ENCODE measurements at places on chromosomes 12 and 14.

GRCh38 chr12:33322519-33322918 lies 117.1 kb downstream of the SYT10 start:
- no peak for DNase-seq

DNA sequence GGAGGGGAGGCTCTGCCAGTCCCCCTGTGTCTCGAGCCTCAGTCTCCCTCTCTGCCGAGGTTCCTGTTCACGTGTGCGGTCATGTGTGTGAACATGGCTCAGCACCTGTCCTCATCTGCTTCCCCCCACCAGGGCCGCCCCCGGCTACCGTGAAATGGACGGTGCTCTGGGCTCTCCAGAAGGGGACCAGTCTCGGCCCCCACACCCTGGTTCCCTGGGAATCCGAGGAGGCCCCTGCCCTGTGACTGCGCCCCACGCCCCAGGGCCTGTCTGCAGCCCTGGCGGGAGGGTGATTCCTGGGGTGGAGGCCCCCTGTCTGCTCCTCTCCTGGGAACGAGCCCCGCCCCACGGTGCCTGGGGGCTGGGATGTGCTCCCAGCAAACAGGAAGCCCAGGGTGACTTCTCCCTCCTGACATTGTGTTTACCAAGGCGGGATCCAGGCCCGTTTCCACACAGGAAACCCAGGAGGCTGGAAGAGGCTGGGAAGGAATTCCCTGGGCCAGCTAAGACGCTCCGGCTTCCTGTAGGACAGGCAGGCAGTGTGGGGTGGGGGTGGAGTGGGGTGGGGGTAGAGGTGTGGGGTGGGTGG lies 46.6 kb downstream of the KIF26A start:
- no peak for DNase-seq

GRCh38 chr12:92732216-92732615 lies 29.4 kb downstream of the PLEKHG7 start:
- DNase-seq, result no peak

GRCh38 chr14:24051789-24052655 lies at the start of gene CARMIL3:
CARMIL3 (plus strand) TSS chr14:24052009; CDS start chr14:24052154, 145 bp downstream.
- peak; percentile 36 for DNase-seq

DNA sequence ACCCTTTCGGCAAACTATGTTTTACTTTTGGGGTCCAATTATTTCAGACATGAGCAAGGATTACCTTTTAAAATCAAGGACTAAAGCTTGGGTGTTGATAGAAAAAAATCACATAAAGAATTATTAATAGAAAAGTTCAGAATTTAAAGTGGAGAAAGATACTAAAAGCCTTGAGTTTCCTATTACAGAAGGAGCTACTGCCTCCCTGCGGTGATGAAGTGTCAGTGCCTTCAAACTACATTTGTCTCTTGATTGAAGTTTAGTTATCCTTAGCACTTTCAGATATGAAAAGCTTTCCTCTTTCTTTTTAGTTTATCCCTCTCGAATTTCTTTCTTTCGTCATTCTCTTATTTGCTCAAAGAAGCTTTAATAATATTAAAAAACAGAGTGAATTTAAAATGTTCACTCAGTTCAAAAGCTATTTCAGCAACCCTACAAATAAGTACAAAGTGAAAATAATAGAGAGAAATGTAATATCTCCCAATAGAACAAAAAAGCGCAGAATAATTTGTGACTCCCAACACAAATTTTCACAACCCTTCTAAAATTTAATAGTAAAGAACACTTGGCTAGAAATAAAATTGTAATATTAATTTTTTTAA lies 87.6 kb downstream of the SEC23A start:
- no peak for DNase-seq

DNA sequence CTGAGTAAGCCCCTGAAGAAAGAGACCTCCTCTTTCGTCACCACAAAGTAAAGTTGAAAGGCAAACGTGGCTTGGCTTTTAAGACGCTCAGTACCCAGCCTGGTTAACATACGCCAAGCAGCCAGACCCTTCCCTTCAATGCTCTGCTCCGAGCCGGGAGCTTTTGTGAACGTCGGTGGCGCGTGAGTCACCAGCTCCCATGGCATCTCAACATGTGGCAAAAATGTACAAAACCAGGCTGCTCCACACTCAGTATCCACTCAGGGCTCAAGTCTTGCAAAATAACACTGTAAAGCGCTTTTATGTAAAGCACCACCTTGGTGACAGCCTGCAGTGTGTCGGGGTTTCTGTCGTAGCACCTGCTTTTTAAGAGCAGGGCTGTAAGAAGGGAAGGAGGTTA lies 89.0 kb downstream of the SETD3 start:
- no peak for DNase-seq

DNA sequence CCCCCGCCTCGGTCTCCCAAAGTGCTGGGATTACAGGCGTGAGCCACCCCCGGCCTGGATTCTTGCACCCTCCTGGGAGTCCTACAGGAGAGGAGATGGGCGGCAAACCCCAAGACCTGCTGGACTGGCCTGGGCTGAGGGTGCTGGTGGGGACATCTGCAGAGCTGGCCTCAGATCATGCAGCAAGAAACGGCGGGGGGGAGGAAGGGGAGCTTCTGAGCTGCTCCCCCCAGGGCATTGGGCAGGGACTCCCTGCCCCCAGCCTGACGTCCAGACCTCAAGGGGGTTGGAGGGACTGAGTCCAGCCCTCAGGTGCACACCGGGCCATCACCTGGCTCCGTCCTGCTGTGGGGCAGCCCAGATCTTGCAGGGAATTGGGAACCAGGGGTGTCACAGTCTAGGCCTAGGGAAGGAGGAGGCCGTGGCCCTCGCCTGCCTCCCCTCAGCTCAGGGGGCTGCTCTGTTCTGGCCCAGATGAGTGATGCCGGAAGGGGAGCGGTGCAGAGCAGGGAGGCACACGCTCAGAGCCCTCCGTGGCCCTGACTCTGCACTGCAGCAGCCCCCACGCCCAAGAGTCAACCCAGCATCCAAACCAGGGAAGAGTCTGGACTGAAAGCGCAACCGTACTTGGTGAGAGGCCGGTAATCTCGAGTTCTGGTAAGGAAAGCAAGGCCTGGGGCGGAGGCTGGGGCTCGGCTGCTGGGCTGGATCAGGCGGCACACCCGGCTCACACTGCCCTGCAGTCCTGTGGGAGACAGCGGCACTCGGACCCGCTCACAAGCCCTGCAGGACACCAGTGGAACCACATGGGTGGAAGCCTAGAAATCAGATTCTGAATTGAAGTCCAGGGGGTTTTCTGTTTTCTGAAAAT lies 8.9 kb upstream of the AMN start:
- DNase-seq, result no peak

DNA sequence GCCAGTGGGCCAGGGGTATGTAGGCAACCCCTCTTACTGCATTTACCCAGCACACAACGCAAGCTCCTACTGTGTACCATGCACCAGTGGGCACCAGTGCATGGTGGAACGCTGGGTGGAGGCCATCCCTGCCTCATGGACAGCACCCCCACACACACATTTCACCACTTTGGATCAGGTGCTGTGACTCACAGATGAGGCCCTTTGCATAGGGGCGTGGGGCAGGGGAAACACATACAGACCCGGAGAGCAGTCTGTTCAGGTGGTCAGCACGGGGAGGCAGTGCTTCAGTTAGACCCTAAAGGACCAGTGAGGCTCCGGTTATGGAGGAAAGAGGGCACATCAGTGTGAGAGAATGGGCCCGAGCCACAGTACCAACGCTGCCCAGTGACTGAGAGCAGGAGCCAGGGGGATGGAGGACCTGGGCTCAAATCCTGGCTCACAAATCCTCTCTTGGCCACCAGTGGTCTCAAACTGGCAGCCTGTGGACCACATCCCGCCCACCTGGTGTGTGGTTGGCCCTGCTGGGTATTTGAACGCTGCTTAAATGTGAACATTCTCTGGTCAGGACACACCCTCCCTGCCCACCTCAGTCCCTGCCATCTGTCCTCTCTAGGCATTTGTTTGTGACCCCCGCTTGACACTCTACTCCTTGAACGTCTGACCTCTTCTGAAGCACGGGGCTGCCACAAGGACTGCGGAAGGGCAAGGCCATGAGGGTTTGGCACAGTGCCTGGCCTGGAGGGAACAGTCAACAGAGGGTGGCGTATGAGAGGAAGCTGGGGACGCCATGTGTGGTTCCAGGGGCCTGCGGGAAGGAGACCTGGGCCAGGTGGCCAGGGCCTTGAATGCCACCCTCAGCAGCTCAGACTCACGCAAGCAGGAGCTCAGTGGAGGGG lies 46.7 kb downstream of the FAM222A start:
- DNase-seq, result no peak

DNA sequence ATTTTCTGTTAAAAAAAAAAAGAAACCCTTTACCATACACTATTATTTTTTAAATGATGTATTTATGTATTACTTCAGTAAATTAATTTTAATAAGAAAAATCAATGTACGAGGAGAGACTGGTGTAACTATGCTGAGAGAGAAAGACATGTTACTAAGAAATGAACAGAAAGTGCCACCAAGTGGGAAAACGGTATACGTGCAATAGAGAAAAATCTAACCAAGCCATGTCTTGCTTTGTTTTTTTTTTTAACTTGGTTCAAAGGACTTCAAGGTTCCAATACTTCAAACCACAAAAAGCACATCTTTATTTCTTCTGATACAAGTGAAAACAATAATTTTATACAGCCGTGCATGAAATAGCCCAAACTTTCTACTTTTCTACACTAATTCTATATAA lies 22.9 kb downstream of the NDUFA12 start:
- no peak for DNase-seq

- DNase-seq, result peak; percentile 99
Measured at GRCh38 chr12:71754461-71755145, at the start of gene RAB21. RAB21 (plus strand) TSS chr12:71754863; CDS start chr12:71755130, 267 bp downstream.

DNA sequence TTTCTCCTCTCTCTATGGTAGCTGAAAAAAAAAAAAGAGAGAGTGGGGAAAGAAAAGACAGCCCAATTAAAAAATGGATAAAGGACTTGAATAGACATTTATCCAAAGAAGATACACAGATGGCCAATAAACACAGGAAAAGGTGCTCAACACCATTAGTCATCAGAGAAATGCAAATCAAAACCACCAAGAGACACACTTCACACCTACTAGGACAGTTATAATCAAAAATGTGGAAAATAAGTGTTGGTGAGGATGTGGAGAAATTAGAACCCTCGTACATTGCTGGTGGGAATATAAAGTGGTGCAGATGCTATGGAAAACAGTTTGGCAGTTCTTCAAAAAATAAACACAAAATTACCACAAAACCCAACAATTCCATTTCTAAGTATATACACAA lies 172.4 kb upstream of the GRIN2B start:
- no peak for DNase-seq

DNA sequence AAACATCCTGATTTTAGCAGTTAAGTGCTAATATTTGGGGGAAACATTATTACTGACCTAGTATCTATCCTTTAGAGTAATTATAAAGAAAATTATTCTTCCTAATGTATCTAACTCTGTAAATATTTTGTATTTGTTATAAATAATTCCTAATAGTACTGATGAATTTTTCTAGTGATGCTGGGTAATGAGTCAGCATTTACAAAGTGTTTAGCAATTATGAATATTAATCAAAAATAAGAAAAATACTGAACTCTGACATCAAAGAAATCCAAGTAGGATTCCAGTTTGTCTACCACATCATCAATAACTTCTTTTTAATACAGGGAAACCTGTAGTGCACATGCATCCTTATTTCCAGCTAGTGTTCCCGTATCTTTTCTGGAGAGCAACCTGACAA lies 9.0 kb downstream of the NAP1L1 start:
- DNase-seq, result no peak

DNA sequence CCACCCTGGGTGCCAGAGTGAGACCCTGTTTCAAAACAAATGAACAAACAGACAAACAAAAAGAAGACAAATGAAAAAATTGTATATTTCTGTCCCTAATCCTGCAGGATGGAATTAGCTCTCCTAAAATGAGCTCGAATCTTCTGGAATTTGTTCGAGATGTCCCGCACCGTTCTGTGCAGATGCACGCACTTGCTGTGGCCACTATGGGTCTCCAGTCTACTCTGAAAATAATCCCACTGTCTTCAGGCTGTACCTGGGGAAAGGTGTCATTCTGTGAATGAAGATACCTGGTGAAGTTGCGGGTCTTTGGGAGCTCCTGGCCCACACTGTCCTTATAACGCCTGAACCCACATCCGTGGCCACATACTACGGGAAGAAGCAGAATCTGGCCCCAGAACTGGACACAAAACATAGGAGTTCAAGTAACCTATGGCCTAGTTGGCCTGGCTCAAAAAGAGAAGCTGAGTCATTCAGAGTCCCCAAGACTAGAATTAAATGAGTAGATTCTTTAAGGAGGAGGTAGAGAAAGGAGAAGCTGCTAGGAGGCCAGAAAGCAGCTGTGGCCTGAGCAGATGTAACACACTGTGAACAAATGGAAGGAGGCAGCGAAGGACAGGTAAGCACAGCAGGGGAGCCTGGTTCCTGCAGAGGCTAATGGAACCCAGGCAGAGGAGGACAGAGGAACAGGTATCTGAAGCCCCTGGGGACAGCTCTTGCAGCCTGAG lies 108.6 kb downstream of the FOXN3 start:
- no peak for DNase-seq
